ENCODE measurements at places on chromosomes 6 and 20. TPM values are rescaled to one million over a fixed set of nuclear protein-coding genes. Genes with fewer than 3 reads are reported as not detected.
A peak's percentile ranks its signal among the peaks of the same experiment; 100 is the strongest.

- no peaks in the 10 kb centered on the region for H3K36me3 ChIP-seq
- H3K27me3 ChIP-seq = no peaks in the 10 kb centered on the region
- no peak overlapping the region for H3K4me3 ChIP-seq
- no peaks in the 10 kb centered on the region for H3K4me1 ChIP-seq
- no peak for DNase-seq
These were observed 202.5 kb upstream of the MAN1A1 start for GRCh38 chr6:119552021-119552420.

DNA sequence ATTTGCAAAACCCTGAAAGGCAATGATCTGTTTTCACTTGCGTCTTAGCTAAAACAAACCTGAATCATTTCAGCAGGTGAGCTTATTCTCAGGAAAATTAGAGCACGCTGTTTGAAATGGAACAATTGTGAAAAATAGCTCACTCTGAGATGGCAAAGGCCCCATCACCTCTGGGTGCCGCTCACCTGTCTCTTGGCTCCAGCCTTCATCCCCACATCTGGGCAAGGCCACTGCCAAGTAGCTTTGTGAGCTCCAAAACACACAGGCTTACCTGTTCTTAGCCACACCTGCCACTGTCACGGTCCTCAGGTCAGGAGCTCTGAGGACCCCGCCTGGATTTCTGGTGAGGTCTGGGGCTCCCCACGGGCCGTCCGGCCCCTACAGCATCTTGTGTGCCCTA is 66.7 kb downstream of the SMOC2 start:
- no peaks in the 10 kb centered on the region for H3K27me3 ChIP-seq
- H3K27ac ChIP-seq = no peak overlapping the region
- no peak overlapping the region for H3K4me3 ChIP-seq
- no peaks in the 10 kb centered on the region for H3K36me3 ChIP-seq
- H3K4me1 ChIP-seq = no peaks in the 10 kb centered on the region
- DNase-seq = no peak

DNA sequence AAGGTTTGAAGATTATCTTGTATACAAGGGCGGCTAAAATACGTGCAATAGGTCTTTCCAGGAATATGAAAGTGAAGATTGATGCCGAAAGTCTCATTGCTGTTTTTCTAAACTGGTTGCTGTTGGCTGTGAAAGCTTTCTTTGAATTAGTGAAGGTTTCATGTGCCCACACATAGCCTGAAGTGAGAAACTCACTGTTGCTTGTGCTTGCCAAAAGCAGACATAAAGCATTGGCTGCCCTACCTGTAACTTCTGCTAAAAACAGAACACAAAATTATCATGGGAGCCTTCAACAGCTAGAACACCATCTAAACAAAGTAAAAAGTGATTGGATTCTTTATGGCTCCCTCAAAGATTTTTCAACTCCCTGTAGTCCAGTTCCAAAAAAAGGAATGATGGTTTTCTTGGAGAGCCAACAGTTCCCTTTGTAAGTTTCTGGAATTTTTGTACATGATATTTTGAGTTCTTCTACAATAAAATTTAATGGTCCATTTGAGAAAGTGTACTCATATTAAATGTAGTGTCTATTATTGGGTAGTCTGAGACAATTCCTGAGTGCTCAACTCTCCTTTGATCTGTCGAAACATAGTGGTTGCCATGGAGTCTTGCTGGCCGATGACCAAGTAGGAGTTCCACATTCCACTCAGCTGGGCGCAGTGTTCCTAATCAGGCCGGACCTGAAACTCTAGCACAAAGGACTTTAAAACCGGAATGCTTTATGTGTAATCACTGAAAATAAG is 68.5 kb downstream of the PLEKHG1 start:
- peak; percentile 86 for DNase-seq
- H3K27me3 ChIP-seq = no peaks in the 10 kb centered on the region
- no peaks in the 10 kb centered on the region for H3K36me3 ChIP-seq
- peak overlapping the region; percentile 89 for H3K27ac ChIP-seq
- no peak overlapping the region for H3K4me3 ChIP-seq

GRCh38 chr6:96211341-96211740 is 195.6 kb downstream of the FUT9 start:
- no peaks in the 10 kb centered on the region for H3K27me3 ChIP-seq
- no peak for DNase-seq
- no peak overlapping the region for H3K27ac ChIP-seq
- H3K36me3 ChIP-seq = no peaks in the 10 kb centered on the region
- H3K4me1 ChIP-seq = no peaks in the 10 kb centered on the region

- no peak overlapping the region for H3K4me3 ChIP-seq
- no peaks in the 10 kb centered on the region for H3K27me3 ChIP-seq
These were observed 83.6 kb downstream of the SCAND1 start for GRCh38 chr20:35870541-35871258.

GRCh38 chr6:2155206-2155605 is 90.2 kb downstream of the GMDS start:
- H3K36me3 ChIP-seq = no peaks in the 10 kb centered on the region
- DNase-seq = no peak
- no peaks in the 10 kb centered on the region for H3K4me1 ChIP-seq
- no peak overlapping the region for H3K27ac ChIP-seq

Gene CCN6
- total RNA-seq = not detected

Measured in spinal cord (tissue), 10 donors.